ENCODE measurements at places on chromosomes 7 and 10. TPM values are rescaled to one million over a fixed set of nuclear protein-coding genes. Genes with fewer than 3 reads are reported as not detected.
A peak's percentile ranks its signal among the peaks of the same experiment; 100 is the strongest.

DNA sequence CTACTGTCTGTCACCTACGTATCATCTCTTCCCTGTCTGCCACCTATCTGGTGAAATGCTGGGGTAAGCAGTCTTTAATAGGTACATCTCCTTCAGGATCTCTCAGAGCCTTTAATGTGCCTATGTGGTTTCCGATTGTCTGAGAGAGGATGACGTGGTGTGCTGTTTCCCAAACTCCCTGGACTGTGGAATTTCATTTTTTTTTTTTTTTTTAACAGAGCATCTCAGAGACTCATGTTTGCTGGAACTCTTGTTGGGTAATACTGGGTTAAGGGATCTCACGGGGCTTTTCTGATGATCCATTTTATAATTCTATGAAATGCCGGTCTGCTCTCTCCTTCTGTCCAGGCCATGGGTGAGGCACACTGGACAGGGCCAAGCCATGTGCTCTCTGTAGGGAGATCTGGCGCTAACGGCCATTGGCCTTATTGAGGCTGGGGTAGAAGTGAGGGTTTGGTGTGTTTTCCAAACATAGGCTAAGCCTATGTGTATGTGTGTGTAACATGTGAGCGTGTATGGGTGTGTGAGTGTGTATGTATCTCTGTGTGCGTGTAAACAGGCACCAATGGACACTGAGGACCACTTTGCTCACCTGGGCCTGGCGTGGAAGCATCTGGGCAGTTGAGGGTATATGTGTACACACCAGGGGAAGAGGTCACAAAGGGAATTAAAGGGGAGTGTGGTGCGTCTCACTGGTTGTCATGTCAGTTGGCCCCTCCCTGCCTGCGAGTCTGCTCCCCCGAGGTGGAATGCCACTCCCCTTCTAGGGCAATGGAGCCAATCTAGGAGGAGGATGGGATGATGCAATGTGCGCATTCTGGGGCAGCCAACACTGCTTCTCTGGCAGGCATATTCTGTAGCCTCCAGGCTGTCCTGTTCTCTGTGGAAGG, 7.8 kb downstream of the ADRA2A start:
- H3K27me3 ChIP-seq: no peaks in the 10 kb centered on the region
- no peaks in the 10 kb centered on the region for H3K36me3 ChIP-seq
- DNase-seq: no peak
- no peak overlapping the region for H3K4me3 ChIP-seq

The CYP3A5 gene
- polyA plus RNA-seq: 0.31 TPM

- H3K4me3 ChIP-seq: no peak overlapping the region
- no peaks in the 10 kb centered on the region for H3K27me3 ChIP-seq
- no peak for DNase-seq
- peaks cover 2% of the 10 kb centered on the region for H3K4me1 ChIP-seq
- H3K27ac ChIP-seq: no peak overlapping the region
Observed at GRCh38 chr10:80477-81105, 31.5 kb upstream of the TUBB8 start.

- H3K27ac ChIP-seq: no peak overlapping the region
- DNase-seq: no peak
- H3K4me3 ChIP-seq: no peak overlapping the region
Observed at GRCh38 chr10:54702583-54703485, 98.2 kb downstream of the PCDH15 start.

GRCh38 chr7:149882248-149883047, 8.7 kb downstream of the ATP6V0E2 start:
- H3K27ac ChIP-seq: no peak overlapping the region
- no peaks in the 10 kb centered on the region for H3K4me1 ChIP-seq
- no peaks in the 10 kb centered on the region for H3K36me3 ChIP-seq
- no peaks in the 10 kb centered on the region for H3K27me3 ChIP-seq
- no peak for DNase-seq

The FAM13C gene
- polyA plus RNA-seq: 7.6 TPM

The AMPH gene
- 0.05 TPM for polyA plus RNA-seq

DNA sequence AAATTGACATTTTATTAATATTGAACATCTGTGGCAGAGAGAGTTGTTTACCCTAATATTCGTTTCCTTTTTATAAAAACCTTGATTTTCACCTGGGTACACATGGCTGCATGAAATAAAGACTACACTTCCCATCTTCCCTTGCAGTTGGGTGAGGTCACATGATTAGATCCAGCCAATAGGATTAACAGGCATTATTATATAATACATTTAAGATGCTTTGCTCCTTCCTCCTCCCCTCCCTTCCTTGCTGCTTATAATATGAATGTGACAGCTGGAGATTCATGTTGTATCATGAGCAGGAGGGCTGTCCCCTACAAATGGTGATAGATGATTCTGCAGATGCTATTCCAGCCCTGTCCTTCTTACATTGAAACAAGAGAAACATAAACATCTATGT, 146.6 kb downstream of the SH2D4B start:
- no peak overlapping the region for H3K27ac ChIP-seq
- H3K4me1 ChIP-seq: no peaks in the 10 kb centered on the region
- DNase-seq: peak; percentile 58

GRCh38 chr7:106986450-106986977, 58.0 kb upstream of the PRKAR2B start:
- DNase-seq: no peak
- H3K27ac ChIP-seq: peak overlapping the region; percentile 2
- H3K36me3 ChIP-seq: no peaks in the 10 kb centered on the region
- H3K27me3 ChIP-seq: no peaks in the 10 kb centered on the region

The CAMK1D gene
- 4.1 TPM for polyA plus RNA-seq

The CNPY1 gene
- polyA plus RNA-seq: not detected

The SFRP5 gene
- polyA plus RNA-seq: not detected

DNA sequence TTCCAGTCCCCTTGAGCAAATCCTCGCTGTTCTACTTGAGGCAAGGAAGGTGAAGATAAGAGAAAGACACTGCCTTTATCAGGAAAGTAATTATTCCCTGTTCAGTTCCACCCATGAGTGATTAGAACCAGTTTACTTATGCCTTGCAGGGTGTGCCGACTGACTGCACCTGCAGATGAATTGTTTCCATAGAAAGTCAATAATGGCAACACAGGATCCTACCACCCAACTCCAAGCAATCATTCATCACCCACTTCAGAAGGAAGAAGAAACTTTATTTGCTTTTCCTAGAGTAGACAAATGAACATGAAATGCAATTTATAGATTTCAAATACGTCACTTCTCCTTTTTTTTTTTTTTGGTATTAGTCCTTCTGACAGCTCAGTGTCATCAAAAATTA, 383.9 kb downstream of the SORCS1 start:
- H3K36me3 ChIP-seq: no peaks in the 10 kb centered on the region
- H3K4me1 ChIP-seq: peaks cover 7% of the 10 kb centered on the region
- H3K27me3 ChIP-seq: no peaks in the 10 kb centered on the region
- DNase-seq: no peak

DNA sequence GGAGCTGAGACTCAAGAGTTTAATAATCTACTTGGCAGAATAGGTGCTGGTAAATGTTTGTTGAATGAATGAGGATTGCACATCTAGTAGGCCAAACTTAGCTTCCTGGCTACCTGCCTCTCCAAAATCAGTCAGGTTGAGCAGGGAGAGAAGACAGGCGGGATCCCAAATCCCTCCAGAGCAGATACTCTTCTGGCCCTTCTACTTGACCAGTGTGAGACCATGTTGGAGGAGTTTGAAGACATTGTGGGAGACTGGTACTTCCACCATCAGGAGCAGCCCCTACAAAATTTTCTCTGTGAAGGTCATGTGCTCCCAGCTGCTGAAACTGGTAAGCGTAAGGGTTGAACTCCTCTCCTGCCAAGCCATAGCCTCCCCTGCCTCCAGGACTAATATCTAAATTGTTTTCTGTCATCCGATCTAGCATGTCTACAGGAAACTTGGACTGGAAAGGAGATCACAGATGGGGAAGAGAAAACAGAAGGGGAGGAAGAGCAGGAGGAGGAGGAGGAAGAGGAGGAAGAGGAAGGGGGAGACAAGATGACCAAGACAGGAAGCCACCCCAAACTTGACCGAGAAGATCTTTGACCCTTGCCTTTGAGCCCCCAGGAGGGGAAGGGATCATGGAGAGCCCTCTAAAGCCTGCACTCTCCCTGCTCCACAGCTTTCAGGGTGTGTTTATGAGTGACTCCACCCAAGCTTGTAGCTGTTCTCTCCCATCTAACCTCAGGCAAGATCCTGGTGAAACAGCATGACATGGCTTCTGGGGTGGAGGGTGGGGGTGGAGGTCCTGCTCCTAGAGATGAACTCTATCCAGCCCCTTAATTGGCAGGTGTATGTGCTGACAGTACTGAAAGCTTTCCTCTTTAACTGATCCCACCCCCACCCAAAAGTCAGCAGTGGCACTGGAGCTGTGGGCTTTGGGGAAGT, 2.2 kb upstream of the MBLAC1 start:
- H3K4me3 ChIP-seq: no peak overlapping the region
- H3K36me3 ChIP-seq: peaks cover 13% of the 10 kb centered on the region
- H3K27me3 ChIP-seq: no peaks in the 10 kb centered on the region
- H3K4me1 ChIP-seq: peaks cover 13% of the 10 kb centered on the region
- H3K27ac ChIP-seq: no peak overlapping the region

The POLL gene
- 22.0 TPM for polyA plus RNA-seq

The FOXI2 gene
- not detected for polyA plus RNA-seq

DNA sequence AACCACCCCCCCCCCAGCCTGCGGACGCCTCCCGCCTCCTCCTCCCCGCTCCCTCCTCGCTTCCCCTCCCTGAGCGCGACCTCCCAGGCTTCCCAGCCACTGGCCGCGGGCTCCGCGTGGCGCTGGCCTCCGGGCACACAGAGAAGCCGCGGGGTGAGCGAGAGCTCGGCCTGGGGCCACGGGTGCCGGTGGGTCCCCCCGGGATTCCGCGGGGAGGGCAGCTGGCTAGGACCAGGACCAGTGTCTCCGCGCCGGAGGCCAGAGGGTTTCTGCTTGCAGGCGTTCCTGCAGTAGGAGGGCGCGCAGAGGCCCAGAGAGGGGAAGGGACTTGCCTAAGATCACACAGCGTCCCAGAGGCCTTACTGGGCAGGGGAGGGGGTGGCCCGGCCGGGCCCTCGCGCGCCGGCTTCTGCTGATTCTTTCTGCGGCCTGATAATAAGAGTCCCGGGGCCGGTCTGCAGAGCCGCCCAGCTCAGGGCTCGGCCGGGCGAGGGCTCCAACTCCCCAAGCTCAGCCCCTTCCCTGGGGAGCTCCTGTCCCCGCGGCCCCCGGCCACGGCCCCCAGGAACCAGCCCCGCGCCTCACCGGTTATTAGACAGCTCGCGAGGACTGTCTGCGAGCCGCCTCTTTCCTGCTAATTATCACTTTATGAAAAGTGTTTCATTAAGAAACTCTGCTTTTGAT, 10.1 kb downstream of the UNCX start:
- H3K4me1 ChIP-seq: no peaks in the 10 kb centered on the region
- no peak for DNase-seq
- H3K27me3 ChIP-seq: peaks cover 100% of the 10 kb centered on the region
- H3K36me3 ChIP-seq: no peaks in the 10 kb centered on the region
- H3K27ac ChIP-seq: no peak overlapping the region

DNA sequence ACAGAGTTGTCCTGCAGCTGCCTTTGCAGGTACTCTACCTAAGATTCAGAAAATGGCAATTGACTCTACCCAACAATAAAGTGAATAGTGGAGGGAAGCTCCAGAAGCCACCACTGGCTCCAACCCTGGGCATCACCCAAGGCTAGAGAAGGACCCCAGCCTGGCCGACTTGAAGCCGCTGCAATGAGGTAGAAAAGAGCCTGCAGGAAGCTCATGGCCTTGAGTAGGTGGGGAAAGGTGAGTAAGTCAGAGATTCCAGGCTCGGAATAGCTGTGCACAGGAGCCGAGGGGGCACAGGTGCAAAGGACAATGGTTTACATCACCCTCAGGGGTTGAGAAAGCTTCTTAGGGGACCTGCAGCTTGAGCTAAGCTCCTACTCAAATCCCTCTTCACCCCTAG, 83.6 kb downstream of the AOAH start:
- H3K36me3 ChIP-seq: no peaks in the 10 kb centered on the region
- H3K4me1 ChIP-seq: no peaks in the 10 kb centered on the region
- peaks cover 14% of the 10 kb centered on the region for H3K27me3 ChIP-seq
- no peak for DNase-seq

- no peaks in the 10 kb centered on the region for H3K36me3 ChIP-seq
- DNase-seq: no peak
- peaks cover 1% of the 10 kb centered on the region for H3K4me1 ChIP-seq
- H3K27ac ChIP-seq: peak overlapping the region; percentile 89
- no peaks in the 10 kb centered on the region for H3K27me3 ChIP-seq
Observed at GRCh38 chr10:31134311-31134952, 102.8 kb upstream of the ZNF438 start.

DNA sequence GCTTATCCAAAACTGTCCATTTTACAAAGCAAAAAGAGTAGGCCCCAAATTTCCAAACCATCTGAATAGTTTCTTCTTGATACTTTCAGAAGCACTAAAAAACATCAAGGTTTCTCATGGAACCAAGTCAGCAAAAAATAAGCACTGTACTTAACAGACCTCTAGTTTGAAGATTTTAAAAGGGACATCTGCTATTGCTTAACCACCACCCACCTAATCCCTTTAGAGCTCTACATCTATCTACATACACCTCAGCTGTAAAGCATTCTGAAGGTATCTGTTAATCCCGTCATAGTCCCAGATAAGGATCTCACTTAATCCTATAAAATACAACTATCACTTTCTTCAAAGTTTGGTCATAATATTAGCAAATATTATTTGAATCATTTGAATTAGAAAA, 72.3 kb downstream of the HIBADH start:
- no peaks in the 10 kb centered on the region for H3K4me1 ChIP-seq
- no peaks in the 10 kb centered on the region for H3K27me3 ChIP-seq
- H3K36me3 ChIP-seq: peaks cover 20% of the 10 kb centered on the region

GRCh38 chr7:135938563-135938962, 38.6 kb downstream of the MTPN start:
- no peak for DNase-seq
- peaks cover 34% of the 10 kb centered on the region for H3K36me3 ChIP-seq
- H3K4me1 ChIP-seq: peaks cover 11% of the 10 kb centered on the region

- DNase-seq: no peak
- no peak overlapping the region for H3K27ac ChIP-seq
- no peak overlapping the region for H3K4me3 ChIP-seq
- H3K27me3 ChIP-seq: no peaks in the 10 kb centered on the region
- H3K36me3 ChIP-seq: 0 out of 2 replicates have a peak, but pooled peaks cover 3% of the 10 kb centered on the region
Observed at GRCh38 chr10:86506499-86506898, 15.1 kb downstream of the WAPL start.

DNA sequence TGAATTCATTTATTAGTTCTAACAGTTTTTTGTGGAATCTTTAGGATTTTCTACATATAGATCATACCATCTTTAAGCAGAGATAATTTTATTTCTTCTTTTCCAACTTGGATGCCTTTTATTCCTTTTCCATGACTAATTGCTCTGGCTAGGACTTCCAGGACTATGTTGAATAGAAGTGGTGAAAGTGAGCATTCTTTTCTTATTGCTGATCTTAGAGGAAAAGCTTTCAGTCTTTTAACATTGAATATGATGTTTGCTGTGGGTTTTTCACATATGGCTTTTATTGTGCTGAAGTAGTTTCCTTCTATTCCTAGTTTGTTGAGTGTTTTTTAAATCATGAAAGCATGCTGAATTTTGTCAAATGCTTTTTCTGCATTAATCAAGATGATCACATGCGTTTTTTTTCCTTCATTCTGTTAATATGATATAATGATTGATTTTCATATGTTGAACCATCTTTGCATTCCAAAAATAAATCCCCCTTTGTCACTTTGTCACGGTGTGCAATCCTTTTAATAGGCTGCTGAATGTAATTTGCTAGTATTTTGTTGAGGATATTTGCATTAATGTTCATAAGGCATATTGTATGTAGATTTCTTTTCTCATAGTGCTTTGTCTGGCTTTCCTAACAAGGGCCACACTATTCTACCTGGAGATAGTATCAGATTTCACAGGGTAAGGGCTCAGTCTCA, 92.9 kb downstream of the ZNF467 start:
- H3K27me3 ChIP-seq: peaks cover 3% of the 10 kb centered on the region
- no peak overlapping the region for H3K27ac ChIP-seq
- no peak for DNase-seq
- no peak overlapping the region for H3K4me3 ChIP-seq

Measured in SK-N-SH (cell line).